Dermis blood vessel endothelial cell (primary cell): ENCODE measurements at places on chromosomes 2 and 18. TPM values are rescaled to one million over a fixed set of nuclear protein-coding genes. Genes with fewer than 3 reads are reported as not detected.

Gene B4GALT6
- total RNA-seq, result 3.4 and 6.6 TPM in 2 replicates

Gene STAT4
- 0.51 and 1.6 TPM in 2 replicates for total RNA-seq

Gene LAMA1
- 0.05 and 1.2 TPM in 2 replicates for total RNA-seq

Gene MC4R
- total RNA-seq, result not detected in 2 replicates

Gene CELF4
- not detected in 2 replicates for total RNA-seq

Gene ZNF385B
- total RNA-seq, result not detected in 2 replicates

Gene LOXHD1
- total RNA-seq, result under 0.01 and 0.05 TPM in 2 replicates

Gene PLGLB1
- total RNA-seq, result 0.84 and 2.6 TPM in 2 replicates

Gene PLEKHH2
- 0.14 and 1.5 TPM in 2 replicates for total RNA-seq

Gene ABCG8
- not detected in 2 replicates for total RNA-seq

Gene NEU2
- not detected in 2 replicates for total RNA-seq

Gene SLC4A3
- 0.17 and 0.37 TPM in 2 replicates for total RNA-seq

Gene FHL2
- total RNA-seq, result 42.0 and 56.4 TPM in 2 replicates

Gene RAB27B
- total RNA-seq, result under 0.01 and 0.05 TPM in 2 replicates

Gene RAMP1
- 0.85 TPM in 1 of 2 replicates, not detected in the other for total RNA-seq

Gene RIT2
- total RNA-seq, result not detected in 2 replicates

Gene HOXD13
- total RNA-seq, result under 0.01 TPM in 1 of 2 replicates, not detected in the other

Gene EMILIN2
- 4.4 and 8.7 TPM in 2 replicates for total RNA-seq

Gene SERPINB4
- total RNA-seq, result not detected in 2 replicates

Gene SPP2
- not detected in 2 replicates for total RNA-seq

Gene PLEK
- 0.17 TPM in 1 of 2 replicates, not detected in the other for total RNA-seq

Gene GYPC
- 227 and 297 TPM in 2 replicates for total RNA-seq

Gene SPHKAP
- not detected in 2 replicates for total RNA-seq

Gene SLC5A7
- total RNA-seq, result not detected in 2 replicates

Gene BMP10
- total RNA-seq, result not detected in 2 replicates

Gene REG3G
- not detected in 2 replicates for total RNA-seq

Gene UGT1A3
- not detected in 2 replicates for total RNA-seq

Gene NYAP2
- total RNA-seq, result not detected in 2 replicates

Gene NEB
- total RNA-seq, result 1.0 and 1.2 TPM in 2 replicates

Gene ACOXL
- 0.05 TPM in 1 of 2 replicates, not detected in the other for total RNA-seq

Gene NPPC
- 0.17 TPM in 1 of 2 replicates, not detected in the other for total RNA-seq

Gene PROM2
- 0.05 and 0.34 TPM in 2 replicates for total RNA-seq

Gene C2orf72
- under 0.01 and 1.1 TPM in 2 replicates for total RNA-seq
